ENCODE measurements at places on chromosomes 13 and 19. TPM values are rescaled to one million over a fixed set of nuclear protein-coding genes. Genes with fewer than 3 reads are reported as not detected.

FFAR1 gene
- 0.17 TPM for total RNA-seq

PNMA8A gene
- total RNA-seq: 2.5 TPM

IQCN gene
- total RNA-seq: 6.3 TPM

RDH8 gene
- not detected for total RNA-seq

NLRP5 gene
- not detected for total RNA-seq

ATXN8OS gene
- total RNA-seq: not detected

CRX gene
- total RNA-seq: not detected

PRRG2 gene
- 10.0 TPM for total RNA-seq

FRY gene
- total RNA-seq: 58.3 TPM

CCDC8 gene
- total RNA-seq: 7.3 TPM

CD209 gene
- total RNA-seq: 2.1 TPM

DIAPH3 gene
- 6.2 TPM for total RNA-seq

PDX1 gene
- total RNA-seq: not detected

GGN gene
- total RNA-seq: 0.44 TPM

QPCTL gene
- 7.1 TPM for total RNA-seq

PLPP2 gene
- 50.1 TPM for total RNA-seq
